ENCODE measurements at places on chromosomes 1 and 21. TPM values are rescaled to one million over a fixed set of nuclear protein-coding genes. Genes with fewer than 3 reads are reported as not detected.

The F13B gene
- polyA plus RNA-seq: 0.13 TPM

The TMEM52 gene
- 1.1 TPM for polyA plus RNA-seq

The PEX14 gene
- 18.6 TPM for polyA plus RNA-seq

The OR2T33 gene
- not detected for polyA plus RNA-seq

The NDUFS2 gene
- 211 TPM for polyA plus RNA-seq

The CGN gene
- 55.6 TPM for polyA plus RNA-seq

The LRRC53 gene
- not detected for polyA plus RNA-seq

The BRINP3 gene
- polyA plus RNA-seq: 7.6 TPM

The GLIS1 gene
- 2.5 TPM for polyA plus RNA-seq

The VWA1 gene
- polyA plus RNA-seq: 36.0 TPM

The TNNT2 gene
- polyA plus RNA-seq: 56.4 TPM

The UMODL1 gene
- polyA plus RNA-seq: 0.22 TPM

DNA sequence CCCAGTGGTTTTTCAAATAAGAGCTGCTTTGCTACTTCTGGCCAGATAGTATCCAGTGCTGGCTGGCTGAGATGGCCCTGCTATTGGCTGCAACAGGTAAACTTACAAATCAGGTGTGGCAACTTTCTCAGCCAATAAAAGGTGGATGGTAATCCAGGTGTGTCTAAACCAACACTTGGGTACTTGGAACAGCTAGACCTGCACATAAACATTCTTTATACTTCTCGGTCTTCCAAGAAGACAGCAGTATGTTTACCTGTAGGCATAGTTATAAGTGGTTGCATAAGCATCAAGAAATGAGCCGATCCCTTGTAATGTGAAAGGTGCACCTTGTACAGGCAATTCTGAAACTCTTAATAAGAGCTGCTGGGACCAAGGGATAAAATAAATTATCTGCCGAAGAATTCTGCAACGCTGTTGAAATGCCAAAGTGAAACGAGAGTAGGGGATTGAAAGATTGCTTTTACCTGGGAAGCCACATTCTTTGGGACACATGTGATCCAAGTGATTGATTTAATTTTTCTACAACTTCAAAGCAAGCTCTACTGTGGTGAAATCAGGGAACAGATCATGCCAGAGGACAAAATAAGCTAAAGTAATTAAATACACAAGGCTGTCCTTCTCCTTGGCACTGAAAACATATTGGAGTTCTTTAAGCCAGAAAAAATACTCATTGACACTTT, at the start of gene CLDN8:
CLDN8 (minus strand) TSS at position 57 of the 683 bp plus-strand sequence. CDS start 172 bp downstream, outside the sequence.
- DNase-seq: peak; percentile 28

GRCh38 chr1:210500831-210501230, 172.1 kb downstream of the HHAT start:
- no peak for DNase-seq

DNA sequence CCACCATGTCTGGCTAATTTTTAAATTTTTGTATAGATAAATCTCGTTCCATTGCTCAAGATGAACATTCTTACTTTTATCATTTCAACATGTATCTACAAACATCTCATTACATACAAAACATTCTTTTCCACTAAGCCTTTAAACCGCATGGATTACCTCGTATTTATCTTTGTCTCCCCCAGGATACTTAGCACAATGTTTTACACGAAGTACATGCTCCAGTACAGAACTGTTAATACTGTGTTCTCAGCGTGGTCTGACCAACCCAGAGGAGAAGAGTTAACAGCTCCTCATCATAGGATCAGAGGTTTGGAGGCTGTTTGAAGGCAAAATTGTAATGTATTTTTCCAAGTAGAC, 7.4 kb downstream of the PIK3C2B start:
- no peak for DNase-seq

DNA sequence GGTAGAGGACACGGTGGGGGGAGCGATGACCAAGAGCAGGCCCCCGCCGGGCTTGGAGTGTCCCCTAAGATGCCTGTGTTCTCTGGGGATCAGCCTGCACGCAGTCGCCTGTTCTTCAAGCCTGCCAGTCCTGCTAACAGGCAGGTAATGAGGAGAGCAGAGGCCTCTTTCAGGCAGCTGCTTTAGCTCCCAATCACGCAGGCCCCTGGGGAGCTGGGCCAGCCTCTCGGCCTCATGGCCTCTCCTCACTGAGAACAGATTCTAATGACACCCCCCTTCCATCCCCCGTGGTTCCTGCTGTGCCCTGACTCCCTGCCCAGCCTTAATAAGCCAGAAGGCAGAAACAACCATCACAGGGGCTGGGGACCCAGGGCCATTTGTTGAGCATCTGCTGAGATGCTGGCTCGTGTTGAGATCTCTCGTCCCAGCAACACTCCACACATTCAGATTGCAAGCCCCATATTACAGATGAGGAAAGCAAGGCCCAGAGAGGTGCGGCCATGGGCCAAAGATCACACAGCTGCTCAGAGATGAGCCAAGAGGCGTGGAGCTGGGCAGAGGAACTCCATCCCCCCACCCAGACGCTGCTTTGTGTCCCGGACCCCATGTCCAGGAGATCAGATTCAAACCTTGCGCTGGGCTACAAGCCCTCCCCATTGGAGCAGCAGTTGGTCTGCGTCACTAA, 71.6 kb upstream of the CASZ1 start:
- DNase-seq: no peak

GRCh38 chr1:30977105-30977504, 68.5 kb upstream of the SDC3 start:
- DNase-seq: no peak

DNA sequence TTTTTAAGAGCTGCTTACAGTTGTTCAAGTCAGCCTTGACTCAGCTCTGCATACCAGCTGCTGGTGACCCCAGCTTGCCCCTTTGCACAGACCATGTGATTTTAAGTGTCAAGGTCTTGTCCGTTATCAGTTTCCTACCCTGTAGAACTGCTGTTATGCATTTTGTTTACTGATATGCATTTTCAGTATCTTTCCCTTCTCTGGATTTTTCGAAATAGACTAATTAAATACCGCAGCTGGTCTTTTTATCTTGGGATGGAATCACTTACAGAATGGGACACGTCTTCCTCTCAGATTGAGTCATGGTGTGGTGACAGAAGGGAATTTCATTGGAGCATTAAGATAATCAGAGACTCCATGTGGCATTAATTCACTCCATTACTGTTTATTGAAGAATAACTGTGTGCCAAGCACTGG, 145.6 kb downstream of the FMN2 start:
- no peak for DNase-seq

GRCh38 chr1:44946725-44947062, 39.7 kb downstream of the EIF2B3 start:
- DNase-seq: no peak

DNA sequence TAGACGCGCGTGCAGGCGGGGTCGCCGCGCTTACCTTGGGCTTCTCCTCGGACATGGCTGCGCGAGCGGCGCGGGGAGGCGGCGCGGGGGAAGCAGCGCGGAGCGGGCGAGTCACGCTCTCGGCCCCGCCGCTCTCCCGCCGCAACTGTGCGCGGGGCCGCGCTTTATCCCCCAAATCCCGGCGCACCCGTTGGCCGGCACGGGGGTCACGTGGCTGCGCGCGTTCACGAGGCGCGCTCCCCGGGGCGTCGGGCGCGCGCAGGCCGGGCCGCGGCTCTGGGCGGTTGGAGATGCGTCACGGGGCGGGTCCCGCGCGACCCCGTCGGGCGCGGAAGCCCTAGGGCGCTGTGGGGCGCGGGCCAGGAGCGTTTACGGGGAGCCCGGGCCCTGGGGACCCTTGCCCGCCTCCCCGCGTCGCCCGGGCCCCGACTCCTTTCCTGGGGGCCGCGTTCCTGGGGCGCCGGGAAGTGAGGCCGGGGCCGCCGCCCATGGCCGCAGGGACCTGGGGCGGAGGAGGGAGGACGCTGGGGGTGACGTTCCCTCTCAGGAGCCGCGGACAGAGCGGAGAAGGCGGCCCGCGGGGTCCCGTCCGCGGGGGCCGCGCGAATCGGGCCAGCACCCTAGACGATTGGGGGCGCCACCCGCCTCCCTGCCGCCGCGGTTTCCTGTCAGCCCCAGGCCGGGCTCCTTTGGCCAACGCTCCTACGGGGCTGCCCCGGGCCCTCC, at the start of gene SUMO3:
SUMO3 (minus strand) TSS at position 149 of the 726 bp plus-strand sequence; CDS start at position 55, 94 bp downstream.
- DNase-seq: peak; percentile 77

- no peak for DNase-seq
Measured at GRCh38 chr1:62905309-62905708, 121.4 kb downstream of the ATG4C start.

DNA sequence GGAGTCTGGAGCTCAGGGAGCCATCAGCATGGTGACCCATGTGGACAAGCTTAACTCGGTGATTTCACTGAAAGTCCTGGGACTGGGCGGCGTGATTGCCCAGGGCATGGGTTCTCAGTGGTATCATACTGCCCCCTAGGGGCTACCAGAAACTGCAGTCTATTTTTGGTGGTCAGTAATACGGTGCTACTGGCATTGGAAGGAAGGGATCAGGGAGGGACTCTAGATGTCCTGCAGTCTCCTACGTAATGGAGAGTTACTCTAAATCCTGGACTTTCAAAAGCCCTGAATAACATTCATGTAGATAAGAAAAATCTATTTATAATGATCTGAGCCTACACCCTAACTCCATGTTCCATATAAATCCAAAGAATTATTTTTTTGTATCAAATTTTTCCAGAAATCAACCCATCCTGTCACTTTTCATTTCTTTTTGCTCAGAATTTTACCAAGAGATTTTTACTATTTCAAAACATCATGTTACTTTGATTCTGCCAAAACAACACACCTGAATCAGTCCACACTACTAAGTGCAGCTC, 37.3 kb downstream of the PABPC4 start:
- peak; percentile 67 for DNase-seq

DNA sequence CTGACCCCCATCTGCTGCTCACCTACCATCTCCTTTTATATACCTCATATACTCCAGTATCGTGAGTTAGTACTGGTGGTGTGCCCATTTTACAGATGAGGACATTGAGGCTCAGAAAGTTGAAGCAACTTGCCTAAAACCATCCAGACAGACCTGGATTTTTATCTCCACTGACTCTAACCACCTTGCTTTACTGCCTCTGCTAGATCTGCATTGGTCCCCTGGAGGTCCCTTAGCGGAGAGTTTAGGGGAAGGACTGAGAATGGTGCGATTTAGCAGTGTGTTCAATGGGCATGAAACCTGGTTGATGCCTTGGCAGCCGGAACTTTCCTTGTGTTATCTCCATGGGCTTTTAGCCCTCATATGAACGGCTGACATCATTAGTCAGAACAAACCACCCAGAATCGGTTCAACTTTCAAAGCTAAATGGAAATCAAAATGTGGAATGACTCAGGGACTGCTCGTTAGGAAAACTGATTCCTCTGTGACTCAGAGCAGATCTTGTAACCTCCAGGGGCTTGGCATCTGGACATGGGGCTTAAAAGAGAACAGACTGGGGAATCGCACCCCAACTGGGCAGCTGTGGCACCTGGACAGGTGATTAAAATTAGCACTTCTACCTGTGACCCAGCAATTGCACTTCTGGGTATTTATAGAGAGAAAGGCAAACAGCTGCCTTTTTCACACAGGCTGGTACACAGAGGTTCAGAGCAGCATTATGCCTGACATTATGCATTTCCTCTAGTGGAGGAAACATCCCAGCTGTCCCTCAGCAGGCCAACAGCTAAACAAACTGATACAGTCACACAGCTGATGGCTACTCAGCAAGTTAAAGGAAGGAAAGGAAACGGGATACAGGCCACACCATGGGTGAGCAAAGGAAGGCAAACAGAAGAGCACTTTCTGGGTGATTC, 25.3 kb downstream of the TMEM51 start:
- DNase-seq: no peak

GRCh38 chr1:228084325-228084724, 1.8 kb downstream of the ARF1 start:
- DNase-seq: no peak

- DNase-seq: no peak
Measured at GRCh38 chr1:81876901-81877733, 76.4 kb downstream of the ADGRL2 start.

DNA sequence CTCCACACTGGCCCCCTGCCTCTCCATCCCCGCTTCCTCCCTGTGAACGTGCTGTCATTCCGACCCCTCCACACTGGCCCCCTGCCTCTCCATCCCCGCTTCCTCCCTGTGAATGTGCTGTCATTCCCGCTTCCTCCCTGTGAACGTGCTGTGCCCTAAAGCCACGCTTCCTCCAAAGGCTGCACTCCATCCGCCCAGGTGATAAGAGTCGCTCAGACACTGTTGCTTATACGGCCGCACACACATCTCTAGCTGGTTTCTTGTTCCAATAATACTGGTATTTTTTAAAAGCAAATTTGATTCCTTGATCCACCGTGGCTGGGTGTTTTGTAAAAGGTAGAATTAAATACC, 39.3 kb upstream of the TSPEAR start:
- DNase-seq: no peak

- no peak for DNase-seq
Measured at GRCh38 chr1:41538741-41539417, 54.4 kb upstream of the EDN2 start.

- no peak for DNase-seq
Measured at GRCh38 chr1:154352245-154352580, 26.9 kb downstream of the ATP8B2 start.

DNA sequence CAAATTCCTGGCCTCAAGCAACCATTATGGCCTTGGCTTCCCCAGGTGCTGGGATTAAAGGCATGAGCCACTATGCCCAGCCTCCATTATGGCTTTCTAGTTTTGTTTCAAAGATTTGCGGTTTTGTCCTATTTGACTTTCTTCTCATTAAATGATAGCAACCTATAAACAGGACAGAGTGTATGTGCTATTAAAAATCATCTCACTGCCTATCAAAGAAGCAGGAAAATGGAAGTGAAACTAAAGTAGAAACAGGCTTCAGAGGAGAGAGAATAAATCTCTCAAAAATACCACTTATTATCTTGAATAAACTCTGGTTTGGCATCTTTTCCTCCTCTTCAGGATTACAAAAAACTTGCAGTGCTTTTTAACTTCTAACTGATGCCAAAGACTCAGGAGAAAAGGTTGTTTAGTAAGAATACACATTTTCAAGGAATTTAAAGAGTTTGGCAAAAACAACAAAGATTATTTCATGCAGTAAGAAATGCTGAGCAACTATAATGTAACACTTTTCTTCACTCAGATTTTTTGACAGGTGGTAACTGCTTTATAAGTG, 28.7 kb downstream of the ACBD3 start:
- DNase-seq: no peak

DNA sequence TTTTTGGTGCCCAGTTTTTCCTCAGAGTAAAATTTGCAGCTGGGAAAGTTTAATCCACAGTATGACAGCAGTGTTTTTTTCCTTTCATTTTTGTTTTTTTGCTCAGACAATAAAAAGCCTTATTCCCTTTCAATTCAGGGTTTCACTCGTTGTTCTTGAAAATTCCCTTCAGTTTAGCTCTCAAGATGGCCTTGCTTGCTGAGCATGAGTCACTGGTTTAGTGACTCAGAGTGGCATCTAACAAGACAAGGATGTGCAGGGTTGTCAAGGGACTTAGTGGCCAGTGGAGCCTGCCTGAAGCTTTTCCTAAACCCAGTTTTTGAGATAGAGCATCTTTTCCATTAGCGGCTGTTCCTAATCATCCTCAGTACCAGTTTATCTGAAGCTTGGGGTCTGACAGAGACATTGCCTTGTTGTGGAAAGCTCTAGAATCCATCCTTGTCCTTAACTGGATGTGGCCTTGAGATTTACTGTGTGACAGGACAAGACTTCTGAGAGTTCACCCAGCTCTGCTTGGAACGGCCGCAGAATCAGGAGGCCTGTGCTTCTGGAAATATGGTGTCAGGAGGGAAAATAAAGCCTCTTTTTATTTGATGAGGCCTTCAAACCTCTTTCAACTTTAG, 48.4 kb upstream of the DNAJC6 start:
- DNase-seq: no peak

- DNase-seq: no peak
Measured at GRCh38 chr1:33711511-33711910, 152.4 kb upstream of the HMGB4 start.

GRCh38 chr1:154328318-154329151, 3.2 kb downstream of the ATP8B2 start:
- DNase-seq: peak; percentile 63

All from left kidney (tissue), 8 donors.